ENCODE measurements at places on chromosomes 5 and 9.

DNA sequence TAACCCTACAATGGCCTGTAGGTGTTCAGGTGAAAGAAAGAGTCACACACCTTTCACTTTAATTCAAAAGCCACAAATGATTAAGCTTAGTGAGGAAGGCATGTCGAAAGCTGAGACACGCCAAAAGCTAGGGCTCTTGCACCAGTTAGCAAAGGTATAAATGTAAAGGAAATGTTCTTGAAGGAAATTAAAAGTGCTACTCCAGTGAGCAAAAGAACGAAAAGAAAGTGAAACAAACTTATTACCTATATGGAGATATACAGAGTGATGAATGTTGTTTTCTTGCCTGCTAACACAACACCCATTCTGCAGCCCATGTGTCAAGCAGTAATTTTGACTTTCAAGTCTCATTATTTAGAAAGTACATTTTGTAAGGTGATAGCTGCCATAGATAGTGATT lies 254.2 kb upstream of the SLC24A2 start:
- DNase-seq: no peak

DNA sequence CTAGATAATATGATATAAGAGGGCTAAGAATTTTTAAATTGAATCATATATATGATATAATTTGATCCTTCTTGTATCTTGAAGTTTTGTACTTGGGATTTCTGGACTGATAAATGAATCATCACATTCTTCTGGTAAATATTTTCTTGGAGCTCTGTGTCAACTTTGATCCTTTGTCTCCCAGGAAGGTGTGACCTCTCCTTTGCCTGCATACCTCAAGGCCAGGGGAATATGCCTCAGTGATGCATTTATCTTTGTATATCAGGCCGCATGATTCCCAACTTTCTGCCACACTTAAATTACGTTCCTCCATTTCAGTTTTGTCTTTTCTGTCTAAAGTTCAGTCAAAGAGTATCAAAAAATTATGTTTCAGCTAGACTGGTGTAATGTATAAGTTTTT lies 101.2 kb downstream of the NLN start:
- no peak for DNase-seq

DNA sequence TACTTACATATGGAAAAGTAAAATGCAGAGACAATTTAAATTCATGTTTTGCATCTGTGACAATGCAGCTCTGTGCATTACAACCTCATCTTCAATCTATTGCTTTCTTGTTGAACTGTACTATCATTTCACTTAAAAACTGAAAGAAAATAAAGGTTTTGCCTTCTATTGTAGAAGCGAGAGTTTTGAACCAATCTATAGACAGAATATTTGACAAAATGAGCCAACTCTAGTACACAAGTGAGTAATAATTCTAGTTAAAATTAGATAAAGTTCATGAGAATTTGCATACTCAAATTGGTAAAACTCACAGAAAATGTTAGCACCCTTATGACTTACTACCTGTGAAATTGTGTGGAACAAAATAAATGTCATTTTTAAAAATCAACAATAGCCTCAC lies 123.7 kb downstream of the EDIL3 start:
- no peak for DNase-seq

DNA sequence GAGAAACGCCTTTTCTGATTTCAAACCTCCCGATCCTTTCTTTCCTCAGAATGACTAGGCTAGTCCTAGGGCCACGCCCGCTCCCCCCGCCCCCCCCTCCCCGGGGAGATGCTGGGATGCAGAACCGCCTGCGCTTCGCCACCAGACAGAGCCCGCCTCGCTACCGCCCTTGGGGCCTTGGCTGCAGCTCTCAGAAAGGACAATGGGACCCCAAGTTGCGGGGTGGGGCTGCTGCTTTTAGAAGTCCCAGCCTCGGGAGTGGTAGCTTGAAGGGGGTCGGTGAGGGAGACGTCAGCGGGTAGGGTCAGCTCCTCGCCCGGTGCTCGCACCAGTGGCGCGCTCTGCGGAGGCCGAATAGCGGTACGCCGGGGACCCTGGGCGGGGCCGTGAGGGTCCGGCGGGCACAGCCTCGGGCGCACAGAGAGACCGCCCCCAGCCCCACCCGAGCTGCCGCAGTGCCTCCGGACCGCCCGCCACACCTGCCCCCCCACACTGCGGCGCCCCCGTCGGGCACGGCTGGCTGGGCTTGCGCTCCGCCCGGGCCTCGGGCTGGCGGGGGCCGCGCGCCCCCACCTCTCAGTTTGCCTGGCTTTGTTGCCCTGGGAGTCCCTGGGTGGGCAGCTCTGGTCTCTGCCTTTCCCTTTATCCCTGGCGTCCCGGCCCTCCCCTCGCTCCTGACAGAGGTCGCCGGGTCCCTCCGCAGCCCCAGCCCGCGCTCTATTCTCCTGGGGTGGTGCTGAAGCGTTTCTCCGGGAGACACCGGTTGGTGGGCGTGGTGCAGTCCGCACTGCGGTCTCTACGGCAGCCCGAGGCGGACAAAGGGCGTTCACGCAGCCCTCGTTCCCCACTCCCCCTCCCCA lies 1.2 kb downstream of the MAP1B start:
- DNase-seq: peak; percentile 66
